ENCODE measurements at places on chromosomes 2 and 18. TPM values are rescaled to one million over a fixed set of nuclear protein-coding genes. Genes with fewer than 3 reads are reported as not detected.

DNA sequence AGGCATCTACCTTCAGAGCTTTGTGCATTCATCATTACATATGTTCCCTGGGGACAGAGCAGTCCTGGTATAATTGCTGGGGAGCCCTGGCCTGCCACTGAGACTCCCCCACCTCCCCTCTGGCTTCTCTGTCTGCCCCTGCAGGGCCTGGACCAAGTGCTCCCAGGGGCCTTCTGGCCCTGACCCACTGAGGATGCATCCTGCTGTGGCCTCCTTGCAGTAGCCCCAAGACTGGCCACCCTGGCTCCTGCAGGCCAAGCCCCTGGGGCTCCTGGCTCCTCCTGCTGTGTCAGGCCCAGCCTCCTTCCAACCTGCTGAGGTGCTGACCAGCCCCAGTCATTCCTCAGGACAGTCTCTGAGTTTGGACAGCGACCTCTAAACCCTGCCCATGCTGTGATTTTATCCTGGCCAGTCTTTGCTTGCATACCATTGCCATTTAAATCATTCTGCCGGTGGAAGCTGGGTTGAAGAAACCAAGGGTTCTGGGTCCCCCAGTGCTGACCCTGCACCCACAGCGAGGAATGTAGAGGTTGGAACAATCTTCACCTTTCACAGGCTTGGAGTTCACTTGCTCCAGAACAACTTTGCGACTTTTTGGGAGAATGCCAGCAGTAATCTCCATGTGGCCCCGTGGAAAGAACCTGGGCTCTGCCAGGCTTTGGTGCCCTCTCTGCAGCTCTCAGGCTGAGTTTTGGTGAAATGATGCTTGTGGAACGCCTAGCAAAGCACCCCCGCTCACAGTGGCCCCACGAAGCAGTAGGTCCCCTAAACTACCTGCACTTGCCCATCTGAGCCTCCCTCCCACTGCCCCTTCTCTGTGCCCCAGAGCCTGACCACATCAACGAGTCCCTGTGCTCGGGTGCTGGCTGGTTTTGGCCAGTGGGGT is 167.3 kb upstream of the GLI2 start:
- DNase-seq = no peak

DNA sequence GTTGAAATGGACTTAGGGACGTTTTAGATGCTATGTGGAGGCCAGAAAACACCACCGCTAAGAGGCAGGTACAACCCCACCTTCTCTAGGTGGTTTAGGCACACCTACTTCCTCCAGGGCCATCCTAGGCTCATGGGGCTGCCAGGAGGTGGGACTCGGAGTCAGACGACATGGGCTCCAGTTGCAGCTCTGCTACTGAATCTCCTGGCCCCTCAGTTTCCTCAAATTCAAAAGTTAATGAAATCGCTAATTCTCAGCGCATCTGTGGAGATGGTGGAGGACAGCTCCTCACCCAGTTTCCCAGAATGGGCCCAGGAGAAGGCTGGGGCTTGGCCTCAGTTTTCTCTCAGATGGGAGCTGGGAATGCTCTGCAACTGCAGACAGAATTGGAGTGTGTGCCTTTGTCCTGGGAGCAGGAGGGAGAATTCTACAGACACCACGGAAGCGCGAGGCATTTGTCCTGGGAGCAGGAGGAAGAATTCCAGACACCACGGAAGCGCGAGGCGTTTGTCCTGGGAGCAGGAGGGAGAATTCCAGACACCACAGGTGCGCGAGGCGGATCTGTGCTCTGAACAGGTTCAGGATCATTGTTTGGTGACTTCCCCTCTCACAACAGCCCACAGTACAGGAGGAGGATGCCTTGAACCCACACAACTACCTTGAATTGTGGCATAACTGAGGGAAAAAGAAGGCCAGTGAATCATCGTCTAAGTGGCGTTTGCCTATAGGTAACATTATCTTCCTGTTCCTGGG is 103.7 kb upstream of the PXDN start:
- DNase-seq = no peak

GALR1 gene
- polyA plus RNA-seq = 0.15 TPM

PARD6G gene
- 31.3 TPM for polyA plus RNA-seq

GPR155 gene
- polyA plus RNA-seq = 12.4 TPM

Data from left kidney (tissue), 8 donors.